ENCODE measurements at places on chromosomes 2 and 18. TPM values are rescaled to one million over a fixed set of nuclear protein-coding genes. Genes with fewer than 3 reads are reported as not detected.

The STPG4 gene
- total RNA-seq, result not detected

The GPR35 gene
- total RNA-seq, result 14.6 TPM

The TCF7L1 gene
- not detected for total RNA-seq

The DSEL gene
- 0.09 TPM for total RNA-seq

The POTEJ gene
- not detected for total RNA-seq

The SESTD1 gene
- total RNA-seq, result 2.6 TPM

The GPR45 gene
- not detected for total RNA-seq

The NDUFS1 gene
- 81.2 TPM for total RNA-seq

The NDC80 gene
- 82.2 TPM for total RNA-seq

The SNORC gene
- total RNA-seq, result 2.4 TPM

The CCDC148 gene
- total RNA-seq, result not detected

The TMEM247 gene
- total RNA-seq, result not detected

The IGFBP5 gene
- not detected for total RNA-seq

The DAPL1 gene
- total RNA-seq, result not detected

The KCNIP3 gene
- total RNA-seq, result not detected

The TTN gene
- total RNA-seq, result 4.3 TPM

The OR6B2 gene
- total RNA-seq, result not detected

- H3K36me3 ChIP-seq, result no peaks in the 10 kb centered on the region
- H3K4me3 ChIP-seq, result no peak overlapping the region
- H3K4me1 ChIP-seq, result no peaks in the 10 kb centered on the region
- no peak for DNase-seq
- H3K27me3 ChIP-seq, result no peaks in the 10 kb centered on the region
- no peak overlapping the region for H3K27ac ChIP-seq
Measured at GRCh38 chr2:187982668-187983067, 309.0 kb upstream of the GULP1 start.

GRCh38 chr2:178271629-178272333 lies 77.5 kb downstream of the OSBPL6 start:
- no peaks in the 10 kb centered on the region for H3K36me3 ChIP-seq
- H3K27me3 ChIP-seq, result peaks cover 2% of the 10 kb centered on the region
- H3K4me3 ChIP-seq, result no peak overlapping the region
- H3K27ac ChIP-seq, result no peak overlapping the region
- DNase-seq, result no peak

- H3K27me3 ChIP-seq, result no peaks in the 10 kb centered on the region
- peak; percentile 87 for DNase-seq
- H3K27ac ChIP-seq, result peak overlapping the region; percentile 92
Measured at GRCh38 chr2:160406591-160407392, 86.8 kb downstream of the RBMS1 start.

DNA sequence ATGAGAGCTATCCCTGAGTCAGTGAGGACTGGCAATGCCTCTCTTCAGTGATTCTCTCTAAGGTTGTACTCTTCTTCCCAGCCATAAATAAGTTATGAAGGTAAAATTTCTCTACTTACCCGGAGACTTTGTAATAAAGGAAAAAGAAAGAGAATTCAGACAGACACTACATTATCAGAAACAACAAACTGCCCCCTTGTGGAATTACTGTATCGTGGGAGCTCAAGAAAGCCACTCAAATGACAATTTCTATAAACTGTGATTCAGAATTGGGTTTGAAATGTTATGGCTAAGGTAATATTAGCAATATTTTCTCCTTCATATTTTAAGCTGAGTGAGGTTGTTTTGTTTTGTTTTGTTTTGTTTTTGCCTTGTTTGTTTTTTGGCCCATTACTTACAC lies 155.8 kb upstream of the TANK start:
- H3K4me1 ChIP-seq, result no peaks in the 10 kb centered on the region
- H3K4me3 ChIP-seq, result no peak overlapping the region
- H3K36me3 ChIP-seq, result no peaks in the 10 kb centered on the region
- no peak for DNase-seq

DNA sequence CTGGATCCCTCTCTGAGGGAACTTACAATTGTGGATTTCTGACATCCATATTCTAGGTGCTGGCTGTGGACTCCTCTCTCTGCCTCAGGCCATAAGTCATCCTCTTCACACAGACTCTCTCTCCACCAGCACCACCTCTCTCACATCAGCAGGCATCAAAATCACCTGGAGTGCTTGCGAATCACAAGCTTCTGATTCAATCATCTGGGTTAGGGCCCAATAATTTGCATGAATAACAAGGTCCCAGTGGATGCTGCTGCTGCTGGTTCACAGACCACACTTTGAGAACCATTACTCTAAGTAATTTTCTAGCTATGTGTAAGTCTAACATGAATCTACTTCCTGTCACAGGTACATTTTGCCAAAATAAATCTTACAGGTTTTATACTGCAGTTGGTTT lies 214.9 kb downstream of the DSEL start:
- H3K27ac ChIP-seq, result peak overlapping the region; percentile 73
- peaks cover 5% of the 10 kb centered on the region for H3K36me3 ChIP-seq
- H3K27me3 ChIP-seq, result no peaks in the 10 kb centered on the region
- H3K4me1 ChIP-seq, result peaks cover 14% of the 10 kb centered on the region

DNA sequence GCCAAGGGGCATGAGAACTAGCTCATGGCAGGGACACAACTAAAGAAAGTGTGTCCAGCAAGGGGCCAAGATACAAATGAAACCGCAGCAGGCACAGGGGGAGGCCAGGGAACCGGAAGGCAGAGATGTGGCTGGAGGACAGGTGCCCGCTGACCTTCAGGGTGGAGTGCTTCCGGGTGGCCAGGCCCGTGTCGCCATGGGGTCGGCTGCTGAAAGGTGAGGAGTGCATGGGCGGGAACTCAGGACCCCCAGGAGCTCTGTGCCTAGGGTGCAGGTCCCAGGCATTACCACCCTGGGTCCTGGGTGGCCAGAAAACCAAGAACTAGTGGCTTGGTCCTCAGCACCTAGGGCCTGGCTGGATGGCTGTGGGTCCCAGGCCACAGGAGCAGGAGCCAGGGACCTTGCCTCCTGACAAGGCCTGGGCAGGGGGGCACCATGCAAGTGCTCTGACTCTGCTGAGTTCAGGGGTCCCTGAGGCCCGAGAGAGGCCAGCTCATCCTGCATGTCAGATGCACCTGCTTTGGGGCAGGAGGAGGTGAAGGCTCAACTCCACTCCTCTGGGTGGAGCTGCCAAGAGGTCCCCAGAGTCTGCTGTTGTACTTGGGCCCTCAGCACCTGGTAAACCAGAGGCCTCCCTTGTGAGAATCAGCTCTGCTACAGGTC lies 50.9 kb downstream of the CENPO start:
- no peaks in the 10 kb centered on the region for H3K27me3 ChIP-seq
- H3K4me1 ChIP-seq, result no peaks in the 10 kb centered on the region
- H3K36me3 ChIP-seq, result peaks cover 9% of the 10 kb centered on the region
- no peak overlapping the region for H3K27ac ChIP-seq
- no peak for DNase-seq

GRCh38 chr2:202378662-202379358 lies 2.7 kb downstream of the BMPR2 start:
- peaks cover 29% of the 10 kb centered on the region for H3K4me1 ChIP-seq
- DNase-seq, result no peak
- peaks cover 2% of the 10 kb centered on the region for H3K36me3 ChIP-seq
- H3K4me3 ChIP-seq, result peak overlapping the region; percentile 98

- no peaks in the 10 kb centered on the region for H3K36me3 ChIP-seq
- no peak overlapping the region for H3K4me3 ChIP-seq
- no peak for DNase-seq
- H3K27ac ChIP-seq, result no peak overlapping the region
- H3K27me3 ChIP-seq, result peaks cover 5% of the 10 kb centered on the region
Measured at GRCh38 chr2:221097568-221097915, 474.6 kb downstream of the EPHA4 start.

DNA sequence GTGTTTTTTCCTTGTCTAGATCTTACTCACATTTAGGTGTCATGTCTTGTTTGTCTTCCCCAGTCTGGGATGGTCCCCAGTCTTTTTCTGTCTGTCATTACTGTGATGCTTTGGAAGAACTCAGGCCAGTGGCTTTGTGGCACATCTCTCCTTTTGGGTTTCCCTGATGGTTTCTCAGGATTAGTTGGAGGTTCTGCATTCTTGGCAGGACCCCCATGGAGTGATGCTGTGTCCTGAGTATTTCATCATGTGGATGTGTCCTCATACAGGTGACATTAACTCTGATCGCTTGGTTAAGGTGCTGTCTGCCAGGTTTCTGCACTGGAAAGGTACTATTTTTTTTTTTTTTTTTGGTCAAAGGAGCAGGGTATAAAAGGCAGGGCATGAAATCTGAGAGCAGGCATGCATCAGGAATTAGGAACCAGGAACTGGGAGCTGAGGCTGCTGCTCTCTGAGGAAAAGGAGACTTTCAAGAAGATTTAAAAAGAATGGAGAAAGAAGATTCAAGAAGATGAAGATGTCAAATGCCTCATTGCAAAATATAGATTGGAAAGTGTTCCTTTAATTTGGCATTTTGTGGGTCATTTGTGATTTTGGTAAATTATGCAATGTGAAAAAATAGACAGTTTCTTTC lies 85.3 kb downstream of the NUP35 start:
- peaks cover 15% of the 10 kb centered on the region for H3K4me1 ChIP-seq
- H3K4me3 ChIP-seq, result no peak overlapping the region
- no peaks in the 10 kb centered on the region for H3K27me3 ChIP-seq

- peaks cover 7% of the 10 kb centered on the region for H3K4me1 ChIP-seq
- DNase-seq, result no peak
- no peak overlapping the region for H3K4me3 ChIP-seq
- H3K36me3 ChIP-seq, result no peaks in the 10 kb centered on the region
- H3K27ac ChIP-seq, result no peak overlapping the region
Measured at GRCh38 chr2:240453461-240454105, 18.1 kb downstream of the GPC1 start.

- peaks cover 4% of the 10 kb centered on the region for H3K27me3 ChIP-seq
- H3K36me3 ChIP-seq, result no peaks in the 10 kb centered on the region
- H3K4me1 ChIP-seq, result peaks cover 22% of the 10 kb centered on the region
- no peak within 1 kb of the TSS for H3K27ac ChIP-seq
- no peak for DNase-seq
Measured at GRCh38 chr18:45825258-45826044, at the start of gene SIGLEC15. TSS of gene SIGLEC15 (plus strand) at chr18:45825675. CDS start at chr18:45825729, 54 bp downstream.

GRCh38 chr2:12363569-12363968 lies 353.2 kb upstream of the TRIB2 start:
- H3K4me3 ChIP-seq, result no peak overlapping the region
- H3K4me1 ChIP-seq, result no peaks in the 10 kb centered on the region

- no peak overlapping the region for H3K27ac ChIP-seq
- H3K27me3 ChIP-seq, result peaks cover 1% of the 10 kb centered on the region
- no peak for DNase-seq
- H3K4me1 ChIP-seq, result peaks cover 72% of the 10 kb centered on the region
Measured at GRCh38 chr2:172430678-172431077, 3.3 kb downstream of the ITGA6 start.

DNA sequence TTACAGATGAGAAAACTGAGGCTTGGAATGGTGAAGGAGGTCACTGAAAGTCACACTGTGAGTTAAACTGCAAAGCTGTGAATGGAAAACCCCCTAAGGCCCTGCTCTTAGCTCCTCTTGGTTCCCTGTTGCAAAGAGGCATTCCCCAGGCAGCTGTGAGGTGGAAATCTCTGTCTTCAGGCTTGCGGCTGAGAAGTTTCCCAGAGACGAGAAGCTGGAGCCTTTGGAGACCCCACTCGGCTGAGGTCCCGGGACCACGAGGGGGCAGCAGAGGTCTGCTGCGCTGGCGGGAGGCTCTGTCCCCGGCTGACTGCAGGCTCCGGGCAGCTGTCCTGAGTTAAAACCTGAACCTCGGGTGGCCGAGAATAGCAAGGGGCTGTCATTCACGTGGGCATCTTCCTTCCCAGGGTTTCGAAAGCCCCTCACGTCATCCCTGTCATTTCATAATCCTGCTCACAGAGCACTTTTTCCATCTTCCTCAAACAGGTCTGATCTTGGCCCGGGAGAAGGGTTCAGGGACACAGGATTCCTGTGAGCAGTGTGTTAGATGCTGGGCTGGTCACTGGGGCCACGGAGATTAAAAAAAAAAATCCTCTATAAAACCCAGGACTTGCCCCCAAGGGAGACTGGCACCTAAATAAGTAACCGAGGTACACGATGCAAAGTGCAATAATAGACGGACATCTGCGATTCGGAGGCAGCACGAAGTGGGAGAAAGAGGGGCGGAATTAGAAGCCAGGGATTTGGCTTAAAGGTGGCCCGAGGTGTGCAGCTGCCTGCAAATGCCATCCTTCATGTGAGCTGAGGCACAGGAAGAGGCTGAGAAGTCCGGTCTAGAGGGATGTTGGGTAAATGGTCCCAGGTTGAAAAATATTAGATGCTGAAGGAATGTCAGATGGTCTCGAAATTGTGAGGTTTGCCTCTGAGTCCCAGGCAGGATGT lies 24.6 kb upstream of the ATOH8 start:
- peaks cover 7% of the 10 kb centered on the region for H3K27me3 ChIP-seq
- H3K36me3 ChIP-seq, result no peaks in the 10 kb centered on the region
- no peak overlapping the region for H3K4me3 ChIP-seq
- H3K4me1 ChIP-seq, result no peaks in the 10 kb centered on the region
- H3K27ac ChIP-seq, result no peak overlapping the region

GRCh38 chr2:160399880-160400279 lies 93.7 kb downstream of the RBMS1 start:
- peaks cover 5% of the 10 kb centered on the region for H3K36me3 ChIP-seq
- H3K27ac ChIP-seq, result peak overlapping the region; percentile 21
- no peak for DNase-seq
- H3K4me1 ChIP-seq, result peaks cover 50% of the 10 kb centered on the region
- no peak overlapping the region for H3K4me3 ChIP-seq

DNA sequence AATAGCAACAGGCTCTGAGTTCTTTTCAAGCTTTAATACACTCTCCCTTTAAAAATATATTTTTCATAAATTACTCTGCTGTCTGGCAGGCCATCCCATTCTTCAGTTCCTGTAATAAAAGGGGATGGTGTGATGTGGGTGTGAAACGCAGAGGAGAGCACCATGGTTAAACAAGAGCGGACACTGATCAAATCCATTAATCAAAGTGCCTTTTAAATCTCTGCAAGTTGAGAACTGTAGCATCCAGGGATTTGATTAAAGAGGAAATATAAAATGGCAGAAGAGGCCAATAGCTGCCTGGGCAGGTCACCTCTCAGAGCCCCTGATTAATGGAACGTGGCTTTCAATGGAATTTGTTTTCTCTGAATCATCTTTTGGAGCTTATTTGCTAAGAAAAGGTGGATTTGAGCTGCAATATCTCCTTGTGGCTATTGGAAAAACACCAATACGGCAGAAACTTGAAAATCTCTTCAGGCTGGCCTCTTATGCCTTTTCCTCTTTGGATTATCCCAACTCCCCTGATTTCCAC lies 96.9 kb downstream of the ACTR3 start:
- H3K4me3 ChIP-seq, result no peak overlapping the region
- no peaks in the 10 kb centered on the region for H3K36me3 ChIP-seq
- DNase-seq, result no peak
- no peak overlapping the region for H3K27ac ChIP-seq
- peaks cover 5% of the 10 kb centered on the region for H3K27me3 ChIP-seq

DNA sequence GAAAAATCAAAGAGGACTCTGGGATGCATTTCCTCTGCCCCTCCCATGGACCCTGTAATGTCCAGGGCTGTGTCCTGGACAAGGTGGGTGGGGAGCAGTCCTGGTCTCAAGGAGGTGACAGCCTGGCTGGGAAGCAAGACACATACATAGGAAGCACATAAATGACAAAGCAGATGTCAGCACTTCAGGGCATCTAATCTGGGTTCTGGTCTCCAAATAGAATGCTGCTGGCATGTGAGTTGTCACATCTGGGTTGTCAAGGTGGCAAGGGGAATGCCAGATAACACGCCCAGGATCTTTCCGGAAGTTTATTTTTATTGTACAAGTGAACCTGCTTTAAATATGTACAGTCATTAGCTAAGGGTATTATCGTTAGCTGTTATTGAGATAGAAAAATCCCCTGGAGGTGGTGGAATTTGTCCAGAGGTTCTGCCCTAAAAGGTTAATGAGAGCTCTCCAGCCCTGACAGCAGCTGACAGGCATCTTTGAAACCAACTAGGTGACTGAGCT lies 5.6 kb downstream of the IL1F10 start:
- H3K4me1 ChIP-seq, result peaks cover 10% of the 10 kb centered on the region
- no peak overlapping the region for H3K4me3 ChIP-seq
- no peaks in the 10 kb centered on the region for H3K36me3 ChIP-seq
- no peak overlapping the region for H3K27ac ChIP-seq
- H3K27me3 ChIP-seq, result no peaks in the 10 kb centered on the region
